GM23338 (cell line): ENCODE measurements at places on chromosomes 3 and 15. TPM values are rescaled to one million over a fixed set of nuclear protein-coding genes. Genes with fewer than 3 reads are reported as not detected.

DNA sequence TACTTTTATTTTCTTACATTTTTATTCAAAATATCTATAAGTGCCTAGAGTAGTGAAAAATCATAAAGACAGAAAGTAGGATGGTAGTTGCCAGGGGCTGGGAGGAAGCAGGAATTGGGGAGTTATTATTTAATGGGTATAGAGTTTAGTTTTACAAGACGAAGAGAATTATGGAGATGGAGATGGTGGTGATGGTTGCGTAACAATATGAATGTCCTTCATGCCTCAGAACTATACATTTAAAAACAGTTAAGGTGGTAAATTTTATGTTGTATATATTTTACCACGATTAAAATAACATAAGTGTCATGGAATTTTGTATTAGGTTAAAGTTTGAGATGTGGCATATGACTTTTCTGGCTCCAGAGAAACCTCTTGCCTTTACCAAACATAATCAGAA lies 171.4 kb downstream of the MYRIP start:
- DNase-seq, result no peak

CA12 gene
- total RNA-seq, result 2.9 and 5.2 TPM in 2 replicates

LRRC31 gene
- total RNA-seq, result not detected in 2 replicates

DNA sequence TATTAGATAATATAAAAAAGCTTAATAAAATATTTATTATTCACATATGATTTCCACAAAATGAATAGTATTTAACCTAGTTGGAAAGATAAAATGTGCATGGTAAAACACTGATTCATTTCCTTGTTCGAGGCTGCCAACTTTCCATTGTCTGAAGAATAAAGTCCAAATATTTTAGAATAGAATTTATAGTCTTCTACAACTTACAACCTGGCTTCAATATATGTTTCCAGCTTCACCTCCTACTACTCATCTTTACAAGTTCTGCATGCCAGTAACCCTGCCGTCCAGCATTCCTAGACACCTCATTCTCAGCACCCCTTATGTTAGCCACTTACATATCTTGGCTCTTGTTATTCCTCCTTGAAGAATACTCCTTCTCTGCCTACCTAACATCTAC lies 244.5 kb downstream of the FGF12 start:
- no peak for DNase-seq

DNA sequence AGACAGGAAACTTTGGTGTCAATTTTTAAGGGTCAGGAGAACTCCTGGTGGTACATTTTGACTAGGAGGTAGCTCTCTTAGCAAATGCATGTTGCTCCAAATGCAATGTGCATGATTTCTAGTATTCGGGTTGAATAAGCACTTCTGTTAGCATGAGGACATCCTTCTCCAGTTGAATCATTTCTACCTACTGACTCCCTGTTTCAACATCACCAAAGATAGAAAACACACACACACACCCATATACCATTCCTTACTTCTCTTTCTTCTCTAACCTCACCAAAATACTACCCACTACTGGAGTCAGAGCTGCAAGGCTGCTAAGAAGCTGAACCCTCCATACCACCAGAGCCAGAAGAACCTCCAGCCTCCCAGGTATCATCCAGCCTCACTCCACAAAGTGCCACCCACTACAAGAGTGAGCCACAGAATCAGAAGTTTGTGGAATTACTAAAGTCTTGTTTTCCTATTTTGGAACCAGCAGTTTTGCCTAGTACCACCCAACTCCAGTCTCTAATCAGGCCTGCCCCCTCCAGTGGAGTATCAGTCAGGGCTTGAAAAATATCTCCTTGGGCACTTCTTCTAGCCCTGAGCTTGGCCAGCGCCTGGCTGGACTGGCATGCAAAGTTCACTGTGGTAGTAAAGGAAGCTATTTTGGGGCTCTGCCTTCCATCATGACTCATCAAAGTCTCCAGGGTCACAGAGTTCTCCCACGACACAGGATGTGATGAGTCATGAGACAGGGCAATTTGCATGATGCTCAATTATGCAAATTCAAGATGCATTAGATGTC lies 110.3 kb downstream of the CYP19A1 start:
- DNase-seq, result peak; percentile 42

NTRK3 gene
- 3.1 and 5.4 TPM in 2 replicates for total RNA-seq

ALS2CL gene
- 8.7 and 11.8 TPM in 2 replicates for total RNA-seq

CCR3 gene
- not detected in 2 replicates for total RNA-seq

PIGZ gene
- total RNA-seq, result not detected in 2 replicates

DNA sequence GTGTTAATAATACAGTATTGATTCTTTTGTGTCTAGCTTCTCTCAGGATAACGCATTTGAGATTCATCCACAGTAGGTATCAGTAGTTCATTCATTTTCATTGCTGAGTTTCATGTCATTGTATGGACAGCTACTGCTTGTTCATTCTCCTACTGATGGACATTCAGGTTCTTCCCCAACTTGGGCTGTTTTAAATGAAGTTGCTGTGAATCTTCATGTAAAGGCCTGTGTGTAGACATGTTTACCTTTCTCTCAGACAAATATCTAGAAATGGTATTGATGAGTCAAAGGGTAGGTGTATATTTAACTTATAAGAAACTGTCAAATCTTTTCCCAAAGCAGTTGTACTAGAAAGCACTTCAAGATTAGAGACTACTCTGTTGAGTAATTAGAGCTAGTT lies 26.7 kb downstream of the MCF2L2 start:
- DNase-seq, result no peak

B3GNT5 gene
- 3.9 and 4.9 TPM in 2 replicates for total RNA-seq

TTLL3 gene
- 4.5 and 5.3 TPM in 2 replicates for total RNA-seq

DNA sequence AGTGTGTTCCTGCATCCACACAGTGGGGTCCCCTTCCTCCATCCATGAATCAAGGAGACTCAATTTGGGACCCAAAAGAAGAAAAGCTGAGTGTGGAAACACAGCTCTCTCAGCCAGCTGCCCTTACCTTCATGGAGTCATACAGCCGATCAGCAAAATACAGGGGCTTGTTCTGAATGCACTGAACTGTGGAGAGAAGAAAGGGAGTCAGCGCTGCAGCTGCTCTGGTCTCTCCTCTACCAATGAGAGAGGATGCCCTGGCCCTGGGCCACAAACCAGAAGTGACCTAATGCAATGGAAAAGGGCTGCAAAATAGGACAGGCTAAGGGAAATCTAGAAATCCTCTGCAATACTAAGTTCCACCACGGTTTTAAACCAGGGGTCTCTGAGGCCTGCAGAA lies 46.7 kb downstream of the ANXA2 start:
- DNase-seq, result no peak

DNA sequence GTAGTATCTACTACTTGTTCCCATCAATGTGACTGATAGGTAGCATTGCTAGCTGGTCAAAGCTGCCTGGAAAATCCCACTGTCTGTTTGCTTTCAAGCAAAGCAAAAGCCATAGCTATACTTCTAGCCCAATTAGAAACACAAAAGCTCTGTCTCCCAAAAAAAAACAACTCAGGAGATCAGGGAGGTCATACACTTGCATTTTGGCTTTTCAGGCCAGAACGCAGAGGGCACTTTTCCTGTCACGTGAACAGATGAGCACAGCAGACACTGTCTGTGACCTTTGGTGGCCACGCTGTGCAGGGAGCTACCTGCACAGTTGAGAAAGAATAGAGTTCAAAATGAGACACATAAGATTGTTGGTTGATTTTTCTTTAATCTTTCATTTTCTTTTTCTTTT lies 441.7 kb upstream of the PDZRN3 start:
- peak; percentile 51 for DNase-seq

GRCh38 chr15:67968966-67969365 lies 85.1 kb upstream of the PIAS1 start:
- no peak for DNase-seq

DNA sequence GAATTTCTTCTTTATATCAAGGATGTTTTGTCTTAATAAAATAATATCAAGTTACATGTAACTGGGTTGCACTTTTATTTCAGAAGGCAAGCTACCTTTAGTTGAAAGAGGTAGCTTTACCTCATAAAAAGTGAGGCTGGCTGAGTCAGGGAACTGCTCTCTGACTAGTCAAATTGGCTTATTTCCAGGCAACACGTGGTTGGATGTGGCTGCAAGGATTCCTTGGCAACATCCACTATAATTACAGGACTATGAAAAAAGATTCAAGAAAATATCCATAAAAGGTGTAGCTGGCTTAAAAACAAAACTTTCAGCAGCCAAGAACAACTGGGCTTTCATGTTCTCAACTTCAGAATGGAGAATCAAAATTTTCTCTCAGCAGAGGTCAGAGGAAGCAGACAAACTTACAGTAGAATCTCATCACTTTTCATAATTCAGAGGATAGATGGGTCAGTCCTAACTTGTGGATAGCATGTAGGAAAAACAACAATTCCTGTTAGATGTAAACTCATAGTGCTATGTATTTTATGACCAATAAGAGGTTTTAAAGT lies 779.1 kb downstream of the MECOM start:
- no peak for DNase-seq

DNA sequence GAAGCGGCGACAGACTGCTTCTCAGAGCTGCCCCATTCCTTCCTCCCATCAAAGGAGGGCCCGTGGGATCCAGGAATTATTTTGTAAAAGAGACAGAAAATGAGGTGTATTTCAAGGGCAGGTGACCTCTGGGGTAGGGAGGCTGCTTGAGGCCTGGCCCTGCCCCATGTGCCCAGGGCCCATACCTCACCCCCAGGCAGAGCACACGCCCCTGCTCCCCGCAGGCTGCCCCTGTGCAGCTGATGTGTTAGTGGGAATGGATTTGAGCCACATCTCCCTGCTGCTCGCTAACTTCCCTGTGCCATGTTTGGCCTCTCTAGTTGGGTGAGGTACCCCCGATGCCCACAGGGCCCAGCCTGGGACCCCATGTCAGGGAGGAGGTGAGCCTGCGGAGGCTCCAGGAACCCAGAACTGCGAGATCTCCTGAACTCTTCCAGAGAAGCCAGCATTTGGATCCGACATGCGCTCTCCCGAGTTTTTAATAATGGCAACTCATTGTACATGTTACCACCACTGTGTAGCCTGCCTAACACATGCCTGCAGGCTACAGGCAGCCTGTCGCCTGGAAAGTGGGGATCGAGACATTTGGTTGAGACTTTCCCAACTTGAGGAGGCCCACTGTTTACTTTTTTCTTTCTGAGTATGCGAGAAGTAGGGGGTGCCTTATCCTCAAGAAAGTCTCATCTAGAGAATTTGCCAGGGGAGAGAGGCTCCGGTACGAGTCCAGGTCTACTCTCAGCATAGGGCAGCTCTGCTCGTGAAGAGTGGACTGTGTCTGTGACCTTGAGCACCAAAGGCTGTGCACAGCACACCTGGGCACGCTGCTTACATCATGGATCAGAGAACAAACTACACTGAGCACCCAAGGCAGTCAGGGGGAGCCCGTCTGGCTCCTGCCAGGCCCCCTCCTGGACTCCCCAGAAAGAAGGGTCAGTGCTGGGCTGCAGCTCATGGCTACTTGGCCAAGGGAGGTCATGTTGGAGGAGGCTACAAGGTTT lies 36.1 kb downstream of the PCSK6 start:
- no peak for DNase-seq

DNA sequence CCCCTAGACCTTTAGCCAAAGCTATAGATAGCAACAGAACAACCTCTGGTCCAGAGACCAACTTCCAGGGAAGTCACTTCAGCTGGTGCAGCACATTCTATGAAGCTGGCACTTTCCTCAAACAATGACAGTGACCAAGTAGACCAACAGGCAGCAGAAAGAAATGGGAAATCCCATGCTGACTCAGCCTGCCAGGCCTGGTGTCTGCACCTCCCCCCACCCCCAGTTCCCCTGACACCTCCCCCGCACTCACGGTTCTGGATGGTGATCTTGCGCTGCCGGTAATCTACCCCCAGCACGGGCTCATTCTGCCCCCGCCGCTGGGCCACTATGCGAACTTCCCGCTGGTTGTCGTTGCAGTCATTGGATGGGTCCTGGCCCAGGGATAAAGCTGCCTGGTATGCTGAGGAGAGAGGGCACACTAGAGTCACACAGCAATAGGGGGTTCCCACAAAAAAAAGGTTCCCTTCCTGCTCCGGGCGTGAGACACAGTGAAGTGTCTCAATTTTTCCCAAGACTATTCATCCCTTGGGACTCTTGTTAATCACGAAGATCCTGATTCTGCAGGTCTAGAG lies 17.0 kb downstream of the ILDR1 start:
- peak; percentile 24 for DNase-seq

GABRB3 gene
- total RNA-seq, result 119 and 131 TPM in 2 replicates

DNA sequence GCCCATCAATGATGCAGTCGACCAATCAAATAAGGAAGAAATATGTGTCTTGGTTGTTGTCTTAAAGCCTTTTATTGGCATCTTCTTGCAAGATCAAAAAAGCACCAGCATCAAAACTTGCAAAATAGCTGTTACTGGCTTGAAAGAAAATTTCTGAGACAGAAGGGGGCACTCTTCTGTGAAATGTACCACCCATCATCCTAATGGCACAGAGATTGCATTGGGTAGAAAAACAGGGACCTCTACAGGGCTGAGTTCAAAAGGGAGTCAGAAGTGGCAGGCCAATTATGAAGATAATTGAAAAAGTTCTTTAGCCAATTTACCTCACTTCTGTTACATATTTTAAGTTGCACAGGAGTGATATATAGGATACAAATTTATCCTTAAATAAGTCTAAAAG lies 122.3 kb upstream of the GPR149 start:
- peak; percentile 69 for DNase-seq

DNA sequence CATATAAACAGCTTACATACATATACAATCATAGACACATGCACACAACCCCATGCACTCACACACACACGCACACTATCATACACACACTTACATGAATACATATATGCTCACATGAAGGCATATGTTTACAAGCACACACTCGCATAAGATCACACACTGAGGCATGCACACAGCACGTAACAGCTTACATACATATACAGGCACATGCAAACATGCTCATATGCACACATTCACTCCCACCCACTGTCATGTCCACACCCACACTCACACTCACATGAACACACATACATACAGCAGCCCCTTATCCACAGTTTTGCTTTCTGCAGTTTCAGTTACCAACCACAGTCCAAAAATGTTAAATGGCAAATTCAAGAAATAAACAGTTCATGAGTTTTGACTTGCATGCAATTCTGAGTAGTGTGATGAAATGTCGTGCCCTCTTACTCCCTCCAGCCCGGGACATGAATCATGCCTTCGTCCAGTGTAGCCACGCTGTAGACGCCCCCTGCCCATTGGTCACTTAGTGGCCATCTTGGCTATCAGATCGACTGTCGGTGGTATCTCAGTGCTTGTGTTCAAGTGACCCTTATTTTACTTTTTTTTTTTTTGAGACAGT lies 27.8 kb downstream of the MEGF11 start:
- no peak for DNase-seq

LRRC2 gene
- total RNA-seq, result 5.5 and 7.1 TPM in 2 replicates

GRCh38 chr15:95866711-95867440 lies 463.6 kb upstream of the NR2F2 start:
- no peak for DNase-seq

DNA sequence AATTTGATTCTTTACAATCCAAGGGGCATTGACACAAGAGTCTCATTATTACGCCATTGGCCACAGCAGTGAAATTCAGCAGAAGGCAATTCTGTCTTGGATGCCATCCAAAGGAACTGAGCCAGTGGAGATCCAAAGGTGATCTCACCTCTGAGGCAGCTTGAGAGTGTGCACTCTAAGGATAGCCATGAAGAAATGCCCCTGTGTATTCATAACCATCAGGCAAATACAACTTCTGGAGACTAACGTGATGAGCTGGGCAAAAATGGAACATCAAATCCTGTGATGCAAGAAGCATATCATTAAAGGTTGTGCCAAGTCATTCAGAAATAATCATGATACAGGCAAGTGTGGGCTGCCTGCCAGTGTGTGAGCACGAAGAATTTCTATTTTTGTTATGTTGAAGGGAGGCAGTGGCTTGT lies 41.4 kb downstream of the ROBO2 start:
- no peak for DNase-seq
